PC-9 (cell line): ENCODE measurements at places on chromosomes 12 and 14.

DNA sequence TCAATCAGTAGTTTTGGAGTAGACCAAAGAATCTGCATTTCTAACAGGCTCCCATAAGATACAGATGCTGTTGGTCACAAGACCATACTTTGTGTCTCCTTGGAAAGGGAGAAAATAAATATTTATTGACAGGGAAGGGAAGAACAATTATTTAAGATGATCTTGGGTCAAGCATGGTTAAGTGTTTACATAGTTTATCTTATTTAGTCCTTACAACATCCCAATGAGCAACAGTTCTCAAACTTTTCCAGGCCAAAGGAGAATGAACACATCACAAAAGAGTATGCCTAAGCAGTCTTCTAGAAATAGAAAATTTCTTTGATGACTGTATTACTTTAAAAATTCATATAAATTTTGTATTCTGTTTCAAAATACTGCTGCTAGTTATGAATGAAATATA is 8.8 kb downstream of the LPCAT3 start:
- DNase-seq = no peak

DNA sequence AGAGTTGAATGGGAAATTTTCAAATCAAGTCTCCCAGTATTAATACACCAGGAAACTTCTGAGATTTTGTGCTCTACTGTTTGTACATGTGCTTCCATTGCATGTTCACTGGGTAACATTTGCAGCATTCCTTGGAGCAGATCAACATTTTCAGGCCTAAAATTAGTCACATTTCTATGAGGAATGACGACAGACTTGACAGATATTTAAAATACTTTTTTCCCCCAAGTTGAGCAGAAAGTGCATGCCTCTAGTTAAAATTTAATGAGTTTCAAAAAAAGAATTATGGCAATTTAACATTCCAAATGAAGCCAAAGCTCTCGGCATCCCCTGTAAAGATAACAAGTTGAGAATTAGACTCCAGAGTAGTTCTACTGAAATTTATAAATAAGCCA is 72.3 kb downstream of the C12orf42 start:
- DNase-seq = no peak

DNA sequence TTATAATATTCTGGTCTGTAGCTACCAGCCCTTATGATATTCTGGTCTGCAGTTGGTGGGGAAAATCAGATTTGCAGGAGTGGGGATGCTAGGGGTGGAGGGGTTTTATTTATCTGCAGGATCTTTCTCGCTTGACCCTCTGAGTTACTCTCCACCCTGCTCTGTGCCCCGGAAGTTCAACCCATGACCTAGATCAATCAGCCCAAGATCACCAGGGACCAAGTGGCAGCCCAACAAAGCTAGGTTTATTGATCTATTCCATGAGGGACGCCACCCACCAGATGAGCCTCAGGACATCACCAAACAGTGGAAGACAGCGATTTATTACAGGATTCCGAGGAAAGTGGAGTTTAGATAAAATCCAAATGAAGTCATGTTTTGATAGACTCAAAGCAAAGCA is 25.8 kb upstream of the C12orf76 start:
- no peak for DNase-seq

- no peak for DNase-seq
Measured at GRCh38 chr12:48960834-48961233, 3.5 kb upstream of the ARF3 start.

DNA sequence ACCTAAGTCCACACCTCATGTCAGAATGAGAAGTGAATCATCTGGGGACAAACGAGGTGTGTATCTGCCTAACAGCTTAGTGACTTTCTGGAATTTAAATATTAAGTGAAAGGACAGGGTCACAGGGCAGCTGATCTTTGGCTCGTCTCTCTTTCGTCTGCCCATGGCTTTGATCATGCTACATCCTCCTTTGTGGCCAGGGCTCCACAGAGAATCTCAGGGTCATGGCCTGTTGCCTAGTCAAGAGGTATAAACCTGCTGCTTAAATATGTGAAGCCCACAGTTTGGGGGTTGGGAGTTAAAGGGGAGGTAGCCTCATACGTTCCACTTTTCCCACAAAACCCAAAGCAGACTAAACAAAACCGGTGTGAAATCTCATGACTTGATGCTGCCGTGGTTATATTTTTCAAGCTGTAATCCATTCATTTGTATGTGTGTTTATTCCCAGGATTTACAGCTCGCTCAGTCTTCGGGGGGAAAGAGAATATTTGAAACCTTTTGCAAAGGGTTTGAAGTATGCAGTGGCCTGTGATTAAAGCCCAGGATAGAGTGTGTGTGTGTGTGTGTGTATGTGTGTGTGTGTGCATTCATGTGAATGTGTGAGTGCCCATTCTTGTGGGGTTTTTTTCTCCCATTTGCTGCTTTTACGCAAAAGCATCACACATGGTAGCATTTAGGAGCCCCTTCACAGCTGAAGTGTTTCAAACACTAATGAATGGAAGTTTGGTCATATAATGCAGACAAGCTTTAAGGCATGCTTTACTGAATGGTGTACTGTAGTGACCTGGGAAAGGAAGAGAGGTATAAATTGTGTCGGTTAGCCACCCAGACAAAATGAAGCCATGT is 137.1 kb downstream of the HMGA2 start:
- DNase-seq = no peak

GRCh38 chr12:29662734-29663323 is 120.9 kb downstream of the TMTC1 start:
- DNase-seq = no peak

- no peak for DNase-seq
Measured at GRCh38 chr12:18462442-18462841, 201.1 kb downstream of the PIK3C2G start.

DNA sequence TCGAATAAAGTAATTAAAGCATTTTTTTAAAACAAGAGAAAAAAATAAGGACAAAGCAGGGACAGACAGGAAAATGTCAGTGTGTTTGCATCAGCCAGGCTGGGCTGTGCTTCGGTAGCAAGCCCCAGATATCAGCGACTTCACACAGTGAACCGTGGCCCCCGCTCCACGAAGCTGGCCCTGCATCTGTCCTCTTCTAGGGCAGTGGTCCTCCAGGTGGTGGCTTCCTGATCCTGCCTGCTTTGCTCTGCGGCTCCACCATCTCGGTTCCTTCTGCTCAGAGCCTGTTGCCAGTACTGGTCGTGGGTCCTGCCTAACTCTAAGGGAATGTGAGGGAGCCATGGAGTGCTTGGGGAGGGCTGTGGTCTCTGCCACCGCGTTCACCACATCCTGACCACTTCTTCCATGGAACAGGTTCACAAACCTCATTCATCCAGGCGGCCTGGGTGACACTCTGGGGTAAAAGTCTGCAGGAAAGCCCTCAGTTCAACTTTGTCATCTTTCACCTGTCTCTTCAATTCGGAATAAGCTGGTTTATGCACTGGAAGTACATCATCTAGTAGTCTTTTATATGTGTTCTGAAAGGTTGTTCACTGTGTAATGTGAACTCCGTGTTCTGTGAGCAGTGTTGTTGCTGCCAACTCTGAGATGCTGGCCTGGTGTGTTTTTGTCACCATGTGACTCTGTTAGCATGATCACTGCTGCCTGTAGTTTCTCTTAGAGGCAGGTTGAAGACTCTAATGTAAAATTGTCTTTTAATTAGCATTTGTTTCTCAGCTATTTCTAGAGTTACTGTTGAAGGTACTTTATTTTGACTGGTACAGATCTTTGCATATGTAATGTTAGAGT is 47.9 kb downstream of the ANKRD9 start:
- DNase-seq = no peak

GRCh38 chr12:112710414-112710813 is 81.1 kb upstream of the RPH3A start:
- no peak for DNase-seq
